ENCODE measurements at places on chromosomes 7 and 10.
A peak's percentile ranks its signal among the peaks of the same experiment; 100 is the strongest.

DNA sequence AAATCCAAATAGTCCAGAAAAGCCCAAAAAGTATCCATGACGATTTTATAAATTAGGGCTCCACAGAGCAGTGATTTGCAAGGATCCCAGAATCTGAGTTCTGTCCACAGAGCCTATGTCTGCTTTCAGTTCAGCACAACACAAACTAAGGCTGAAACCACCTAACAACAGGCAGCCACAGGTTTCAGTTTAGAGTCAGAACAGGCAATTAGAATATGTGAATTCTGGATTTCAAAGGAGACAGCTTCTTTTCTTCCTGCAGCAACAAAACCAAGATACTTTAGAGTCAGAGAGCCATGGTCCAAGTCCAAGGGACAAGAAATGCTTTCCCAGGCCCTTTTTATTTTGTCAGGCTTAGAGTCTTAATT is 23.6 kb downstream of the IFIT3 start:
- no peak for DNase-seq

- no peak for DNase-seq
Measured at GRCh38 chr10:77286531-77287508, 350.8 kb downstream of the KCNMA1 start.

DNA sequence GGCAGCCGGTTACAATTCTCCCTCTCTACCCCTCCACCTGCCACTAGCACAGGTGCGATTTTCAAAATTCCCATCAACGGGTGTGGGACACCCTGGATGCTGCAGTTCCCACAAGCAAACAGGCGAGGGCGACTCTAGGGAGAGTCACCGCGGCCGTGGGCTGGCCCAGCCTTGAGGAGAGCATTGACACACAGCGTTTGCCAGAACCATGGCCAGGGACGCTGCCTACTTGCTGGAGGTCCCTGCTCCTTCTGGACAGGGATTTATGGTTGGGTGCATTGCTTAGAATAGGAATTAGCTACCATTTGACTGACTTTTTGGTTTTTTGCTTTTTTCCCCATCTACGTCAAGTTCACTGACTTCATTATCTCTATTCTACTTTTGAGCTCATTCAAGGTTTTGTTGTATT is 19.0 kb upstream of the CLDN4 start:
- peak; percentile 67 for DNase-seq

DNA sequence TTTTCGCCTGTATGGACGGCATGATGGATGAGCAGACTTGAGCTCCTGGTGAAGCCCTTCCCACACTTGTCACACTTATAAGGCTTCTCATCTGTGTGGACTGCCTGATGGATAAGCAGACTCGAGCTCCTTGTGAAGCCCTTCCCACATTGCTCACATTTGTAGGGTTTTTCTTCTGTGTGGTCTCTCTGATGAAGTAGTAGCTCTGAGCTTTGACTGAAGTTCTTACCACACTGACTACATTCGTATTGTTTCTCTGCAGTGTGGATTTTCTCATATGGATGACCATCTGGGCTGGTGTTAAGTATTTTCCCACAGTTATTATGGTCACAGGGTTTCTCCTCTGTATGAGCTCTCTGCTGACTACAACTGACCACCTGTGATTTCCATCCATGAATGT is 17.2 kb downstream of the ZNF239 start:
- DNase-seq, result no peak

DNA sequence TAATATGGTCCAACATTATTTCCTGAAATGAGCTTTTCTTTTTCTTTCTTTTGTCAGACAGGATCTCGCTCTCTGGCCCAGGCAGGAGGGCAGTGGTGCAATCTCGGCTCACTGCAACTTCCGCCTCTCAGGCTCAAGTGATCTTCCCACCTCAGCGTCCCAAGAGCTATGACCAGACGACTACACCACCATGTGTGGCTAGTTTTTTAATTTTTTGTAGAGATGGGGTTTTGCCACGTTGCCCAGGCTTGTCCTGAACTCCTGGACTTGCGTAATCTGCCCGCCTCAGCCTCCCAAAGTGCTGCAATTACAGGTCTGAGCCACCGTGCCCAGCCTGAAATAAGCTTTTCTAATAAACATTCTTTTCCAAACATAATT is 48.6 kb downstream of the CUL2 start:
- no peak for DNase-seq

DNA sequence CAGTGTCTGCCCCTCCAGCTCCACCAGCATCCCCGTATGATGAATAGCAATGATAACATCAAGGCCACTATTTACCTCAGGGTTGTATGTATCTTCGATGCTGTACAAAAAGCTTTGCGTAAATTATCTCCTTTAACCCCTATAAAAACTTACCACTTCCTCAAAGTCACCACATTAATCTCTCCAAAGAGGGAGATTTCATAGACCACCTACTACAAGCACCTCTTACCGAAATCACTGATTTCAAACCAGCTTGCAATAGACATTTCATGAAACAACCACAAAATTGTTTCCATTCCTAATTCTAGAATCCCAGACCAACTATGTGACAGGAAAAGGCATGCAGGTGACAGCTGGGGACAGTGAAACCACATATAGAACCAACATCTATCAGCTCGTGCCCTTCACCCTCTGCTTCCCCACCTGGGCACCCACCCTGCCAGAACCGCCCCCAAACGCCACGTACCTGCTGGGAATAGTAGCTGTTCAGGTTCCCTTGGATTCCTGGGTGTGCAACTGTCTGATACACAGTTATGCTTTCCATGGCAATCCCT is 20.1 kb upstream of the MMP21 start:
- DNase-seq, result no peak

GRCh38 chr10:132664407-132664806 is 121.5 kb downstream of the NKX6-2 start:
- DNase-seq, result no peak

DNA sequence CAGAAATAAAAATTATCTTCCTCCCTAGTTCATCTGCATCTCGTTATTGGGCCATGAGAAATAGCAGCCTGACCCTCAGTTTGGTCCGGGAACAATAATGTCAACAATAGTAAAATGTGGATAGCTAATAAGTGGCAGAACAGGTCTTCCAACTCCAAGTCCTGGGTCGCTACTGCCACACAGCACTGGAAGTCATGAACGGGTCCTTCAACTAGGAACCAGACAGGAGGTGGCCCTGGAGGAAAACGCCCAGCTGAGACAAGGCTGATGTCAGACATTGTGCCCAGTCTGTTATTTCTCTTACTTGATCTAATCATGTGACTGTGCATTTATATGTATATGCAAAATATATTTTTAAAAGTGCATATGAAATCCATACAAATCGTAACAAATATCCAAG is 51.8 kb downstream of the PYROXD2 start:
- no peak for DNase-seq

DNA sequence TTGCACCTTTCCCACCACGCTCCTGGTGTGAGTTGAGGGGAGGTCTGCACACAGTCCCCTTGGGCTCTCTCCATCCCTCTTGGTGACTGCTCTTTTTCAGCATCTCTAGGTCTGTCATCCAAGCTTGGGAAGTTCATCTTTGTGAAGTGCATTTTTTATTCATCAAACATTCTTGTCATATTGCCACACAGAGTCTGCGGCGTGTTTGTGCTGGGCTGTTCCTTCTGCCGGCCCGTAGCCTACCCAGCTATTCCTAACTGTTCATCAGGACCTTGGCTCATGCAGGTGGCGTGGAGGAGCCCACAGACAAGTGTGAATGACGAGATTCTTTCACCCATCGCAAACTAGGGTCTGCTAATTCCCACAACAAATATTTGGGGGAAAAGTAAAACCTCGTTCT is 164.8 kb downstream of the RTKN2 start:
- no peak for DNase-seq

GRCh38 chr10:20627946-20628507 is 269.1 kb downstream of the NEBL start:
- DNase-seq, result no peak

- no peak for DNase-seq
Measured at GRCh38 chr7:28169230-28169629, 11.4 kb downstream of the JAZF1 start.

DNA sequence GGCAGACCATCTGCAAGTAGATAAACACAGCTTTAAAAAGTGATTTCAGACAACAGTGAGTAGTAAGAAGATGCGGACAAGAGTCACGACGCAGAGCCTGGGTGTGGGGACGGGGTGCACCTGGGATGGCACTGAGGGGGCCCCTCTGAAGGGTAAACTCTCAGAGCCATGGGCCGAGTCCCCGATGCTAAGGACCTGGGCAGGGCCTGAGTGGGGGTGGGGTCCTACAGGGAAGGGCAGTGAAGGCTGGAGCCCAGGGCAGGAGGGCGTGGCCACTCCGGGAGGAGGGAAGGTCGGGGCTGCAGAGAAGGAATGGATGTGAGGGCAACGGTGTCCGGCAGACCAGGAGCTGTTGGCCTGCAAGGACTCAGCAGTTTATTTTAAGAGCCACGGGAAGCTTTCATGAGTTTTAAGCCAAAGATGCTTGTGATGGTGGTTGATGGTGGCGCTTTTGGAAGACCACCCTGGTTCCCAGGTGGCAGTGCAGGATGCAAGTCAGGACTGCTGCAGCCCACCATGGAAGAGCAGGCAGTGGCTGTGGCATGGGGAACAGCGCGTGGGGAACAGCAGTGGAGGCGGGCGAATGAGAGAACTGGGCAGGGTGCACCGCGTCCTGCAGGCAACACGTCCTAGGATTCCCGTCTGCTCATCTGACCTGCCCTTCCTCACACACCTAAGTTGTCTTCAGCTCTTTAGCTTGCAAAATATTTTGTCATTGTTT is 296.8 kb downstream of the DNAJB6 start:
- no peak for DNase-seq

- DNase-seq, result peak; percentile 94
Measured at GRCh38 chr10:101041252-101041761, 10.3 kb downstream of the SFXN3 start.

DNA sequence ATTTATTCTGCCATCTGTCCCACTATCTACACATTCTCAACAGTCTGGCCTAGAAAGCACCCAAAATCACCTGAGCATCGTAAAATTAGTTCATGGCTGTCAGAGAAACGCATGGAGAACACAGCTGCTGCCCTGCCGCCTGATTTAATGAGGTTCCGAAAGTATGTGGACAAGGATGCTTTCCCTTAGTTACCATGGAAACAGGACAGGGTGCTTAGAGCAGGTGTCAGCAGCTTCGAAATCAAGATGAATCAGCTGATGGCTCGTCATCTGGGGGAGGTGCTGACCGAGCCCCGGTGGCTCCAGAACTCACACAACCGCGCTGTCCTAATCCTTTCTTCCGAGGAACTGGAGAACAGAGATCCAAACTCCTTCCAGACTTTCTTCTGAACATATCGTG is 151.5 kb downstream of the TEX36 start:
- DNase-seq, result no peak

- no peak for DNase-seq
Measured at GRCh38 chr7:142791502-142791901, 20.7 kb downstream of the PRSS2 start.

GRCh38 chr7:158572000-158572828 is 15.4 kb downstream of the PTPRN2 start:
- peak; percentile 63 for DNase-seq

- DNase-seq, result no peak
Measured at GRCh38 chr7:45229156-45229920, 71.7 kb downstream of the RAMP3 start.

GRCh38 chr10:93752761-93753160 is 5.0 kb upstream of the LGI1 start:
- peak; percentile 70 for DNase-seq

DNA sequence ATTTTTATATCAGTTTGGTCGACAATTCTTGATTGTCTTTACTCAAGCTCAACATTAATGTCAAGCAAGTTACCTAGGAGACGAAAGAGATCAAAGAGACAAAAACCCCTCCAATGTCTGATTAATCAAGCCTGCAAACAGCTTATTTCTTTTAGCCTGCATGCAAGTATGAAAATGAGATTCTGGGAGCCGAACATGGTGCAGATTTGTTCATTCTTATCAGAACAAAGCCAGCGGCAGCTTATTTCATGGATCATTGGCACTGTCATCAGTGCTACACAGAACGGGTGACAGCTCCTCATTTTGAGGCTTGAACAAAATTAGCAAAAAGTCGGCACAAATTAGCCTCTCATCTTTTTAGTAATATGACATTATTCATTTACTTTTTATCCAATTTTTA is 26.5 kb downstream of the FAM204A start:
- DNase-seq, result no peak

DNA sequence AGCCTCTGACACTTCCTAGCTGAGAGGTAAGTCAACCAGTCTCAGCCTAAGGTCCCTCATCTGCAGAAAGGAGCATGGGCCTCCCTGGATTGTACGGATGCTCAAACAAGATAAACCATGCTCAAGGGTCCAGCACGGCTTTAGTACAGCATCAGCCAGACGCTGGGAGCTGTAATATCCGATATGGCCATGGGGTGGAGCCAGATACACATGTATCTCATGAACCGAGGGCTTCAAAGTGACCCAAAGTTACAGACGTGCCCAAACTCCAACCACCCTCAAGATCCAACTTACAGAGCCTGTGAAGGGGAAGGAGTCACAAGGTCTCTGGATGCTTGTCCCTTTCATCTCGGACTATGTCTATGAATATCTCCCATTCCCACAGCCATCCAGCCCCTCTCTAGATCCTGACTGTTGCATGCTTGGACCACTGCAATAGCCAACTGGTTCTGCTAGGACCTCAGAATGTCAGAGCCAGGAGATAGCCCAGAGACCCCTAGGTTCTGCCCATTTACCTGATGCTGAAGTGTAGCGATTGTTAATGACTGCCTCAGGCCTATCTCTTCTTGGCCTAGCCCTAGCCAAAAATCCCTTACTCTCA is 142.4 kb downstream of the SH3PXD2A start:
- DNase-seq, result peak; percentile 71

- DNase-seq, result no peak
Measured at GRCh38 chr10:24505759-24506158, 217.9 kb downstream of the ARHGAP21 start.

DNA sequence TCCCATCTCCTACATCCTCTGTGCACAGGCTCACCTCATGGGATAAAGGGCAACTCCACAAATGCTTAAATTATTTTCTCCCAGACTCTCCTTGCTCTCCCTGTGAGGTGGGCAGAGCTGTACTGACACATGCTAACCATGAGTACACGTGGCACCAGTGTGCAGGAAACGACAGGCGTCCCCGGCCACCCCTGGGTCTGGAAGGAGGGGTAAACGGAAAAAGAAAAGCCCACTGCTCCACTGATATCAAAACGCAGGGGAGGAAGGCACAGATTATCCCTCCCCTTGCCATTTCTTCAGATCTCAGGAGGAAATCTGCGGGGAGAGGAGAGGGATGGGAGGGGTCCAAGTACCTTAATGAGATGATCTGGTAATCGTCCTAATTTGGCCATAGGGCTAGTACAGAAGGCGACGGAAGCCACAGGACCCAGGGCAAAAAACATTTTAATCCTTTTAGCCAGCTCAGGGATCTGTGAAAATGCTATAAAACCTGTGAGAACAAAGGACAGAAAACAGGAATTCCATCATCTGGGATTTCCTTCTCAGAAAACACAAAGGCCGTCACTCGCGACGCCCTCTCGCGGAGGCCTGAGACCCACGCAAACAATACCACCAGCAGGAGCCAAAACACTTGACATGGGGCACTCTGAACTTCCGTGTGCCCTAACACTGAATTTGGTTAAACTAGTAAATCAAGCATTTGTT is 17.8 kb upstream of the CH25H start:
- DNase-seq, result no peak

GRCh38 chr10:1739751-1740150 is 2.4 kb upstream of the ADARB2 start:
- DNase-seq, result no peak
